CD4-positive, alpha-beta T cell treated with Interleukin-17A for 1 hour (primary cell): ENCODE measurements at places on chromosomes 11 and 22.
A peak's percentile ranks its signal among the peaks of the same experiment; 100 is the strongest.

DNA sequence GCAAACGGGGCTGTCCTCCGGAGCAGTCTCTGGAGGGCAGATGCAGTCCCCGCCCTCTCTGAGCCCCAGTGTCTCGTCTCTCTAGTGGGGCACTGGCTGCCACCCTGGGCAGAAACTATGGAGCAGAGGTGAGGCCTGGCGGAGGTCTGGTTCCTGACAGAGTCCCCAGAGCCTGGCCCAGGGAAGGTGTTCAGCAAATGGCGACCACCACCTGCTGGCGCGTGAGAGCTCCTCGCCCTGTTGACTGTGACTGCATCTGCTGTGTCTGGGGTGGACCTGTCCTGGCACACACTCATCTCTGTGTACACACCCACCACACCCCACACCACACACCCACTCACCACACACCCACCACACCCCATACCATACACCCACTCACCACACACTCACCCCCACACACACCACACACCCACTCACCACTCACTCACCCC, 18.3 kb upstream of the TTLL12 start:
- peak; percentile 41 for DNase-seq

GRCh38 chr11:15890031-15890713, 466.2 kb downstream of the SOX6 start:
- DNase-seq = no peak

DNA sequence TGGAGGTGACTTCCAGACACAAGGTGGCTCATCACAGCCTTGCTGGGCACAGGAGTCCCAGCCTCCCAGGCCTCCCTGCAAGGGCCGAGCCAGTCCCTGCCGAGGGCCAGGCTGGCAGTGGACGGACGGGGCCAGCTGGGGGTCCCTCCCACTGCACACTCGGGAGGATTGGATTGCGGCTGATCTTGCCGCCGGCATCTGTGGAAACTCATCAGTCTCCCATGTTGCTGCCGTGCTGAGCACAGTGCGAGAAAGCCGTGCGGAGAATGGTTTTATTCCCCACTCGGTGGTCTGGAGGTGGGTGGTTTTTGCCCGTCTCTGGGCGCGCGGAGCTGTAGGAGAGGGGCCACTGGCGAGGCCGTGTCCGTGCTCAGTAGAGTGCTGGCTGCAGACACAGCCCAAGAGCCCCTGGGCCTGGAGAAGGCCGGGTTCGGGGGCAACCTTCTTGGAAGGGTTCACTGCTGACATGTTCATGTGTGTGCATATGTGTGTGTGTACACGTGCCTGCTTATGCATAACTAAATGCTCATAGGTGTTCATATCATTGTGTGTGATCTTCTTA, 1246.4 kb downstream of the BRD1 start:
- no peak for DNase-seq

GRCh38 chr11:134272381-134273316, 3.5 kb upstream of the GLB1L3 start:
- no peak for DNase-seq

- no peak for DNase-seq
These were observed 39.9 kb downstream of the OR2AT4 start for GRCh38 chr11:75056814-75057213.
